Occipital lobe (tissue), 3 donors: ENCODE measurements at places on chromosomes 1 and 21. TPM values are rescaled to one million over a fixed set of nuclear protein-coding genes. Genes with fewer than 3 reads are reported as not detected.

LRRC71 gene
- 0.16 TPM for total RNA-seq

NPHS2 gene
- total RNA-seq = not detected

MRPL55 gene
- total RNA-seq = 24.8 TPM

PTPRC gene
- 4.5 TPM for total RNA-seq

CNR2 gene
- not detected for total RNA-seq

TNFSF4 gene
- 1.6 TPM for total RNA-seq

MYOM3 gene
- under 0.01 TPM for total RNA-seq

TTC22 gene
- total RNA-seq = 0.16 TPM

TFB2M gene
- total RNA-seq = 17.0 TPM

TENT5C gene
- 4.7 TPM for total RNA-seq
